ENCODE measurements at places on chromosomes 6 and 20.
A peak's percentile ranks its signal among the peaks of the same experiment; 100 is the strongest.

DNA sequence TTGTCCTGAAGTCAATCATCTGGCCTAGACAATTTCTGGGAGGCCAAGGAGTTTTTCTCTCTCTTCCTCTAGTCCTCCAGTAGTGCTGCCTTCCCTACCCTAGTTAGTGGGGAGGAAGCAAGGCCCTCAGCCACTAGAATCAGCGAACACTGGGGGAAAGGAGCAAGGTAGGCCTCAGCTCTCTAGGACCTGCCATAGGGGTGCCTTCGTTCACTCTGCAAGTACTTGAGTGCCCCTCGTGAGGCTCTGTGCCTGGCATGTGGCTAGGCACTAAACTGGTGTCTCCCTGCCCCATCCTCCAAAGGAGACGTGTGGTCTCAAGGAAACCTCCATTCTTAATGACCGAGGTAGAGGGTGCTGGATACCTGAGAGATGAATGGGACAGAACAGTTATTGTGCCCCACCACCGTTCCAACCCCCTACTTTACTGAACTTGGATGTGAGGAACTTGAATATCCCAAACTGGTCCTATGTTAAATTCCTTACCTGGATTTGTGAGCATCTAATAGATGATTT, 1.1 kb downstream of the DEF6 start:
- no peak for DNase-seq

- peak; percentile 27 for DNase-seq
These were observed 19.5 kb upstream of the ADGRF1 start for GRCh38 chr6:47061309-47062300.

- DNase-seq, result no peak
These were observed 9.2 kb downstream of the LY86 start for GRCh38 chr6:6597682-6598081.

DNA sequence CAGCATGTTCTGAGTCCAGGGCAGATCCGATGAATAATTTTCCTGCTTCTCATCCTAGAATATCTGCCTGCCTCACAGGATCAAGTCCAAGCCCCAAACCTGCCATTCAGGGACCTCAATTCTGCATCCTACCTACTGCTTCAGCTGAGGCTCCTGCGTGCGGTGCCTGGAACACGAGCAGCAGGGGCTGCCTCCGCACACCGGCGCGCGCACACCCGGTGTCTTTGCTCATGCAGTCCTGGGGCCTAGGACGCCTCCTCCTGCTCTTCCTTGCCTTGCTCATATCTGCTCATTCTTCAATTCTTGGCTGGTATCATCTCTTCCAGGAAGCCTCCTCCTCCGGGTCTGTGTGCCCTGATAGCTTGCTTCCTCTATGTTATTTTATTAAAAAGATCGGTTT, 81.1 kb upstream of the AGPAT4 start:
- DNase-seq, result no peak

DNA sequence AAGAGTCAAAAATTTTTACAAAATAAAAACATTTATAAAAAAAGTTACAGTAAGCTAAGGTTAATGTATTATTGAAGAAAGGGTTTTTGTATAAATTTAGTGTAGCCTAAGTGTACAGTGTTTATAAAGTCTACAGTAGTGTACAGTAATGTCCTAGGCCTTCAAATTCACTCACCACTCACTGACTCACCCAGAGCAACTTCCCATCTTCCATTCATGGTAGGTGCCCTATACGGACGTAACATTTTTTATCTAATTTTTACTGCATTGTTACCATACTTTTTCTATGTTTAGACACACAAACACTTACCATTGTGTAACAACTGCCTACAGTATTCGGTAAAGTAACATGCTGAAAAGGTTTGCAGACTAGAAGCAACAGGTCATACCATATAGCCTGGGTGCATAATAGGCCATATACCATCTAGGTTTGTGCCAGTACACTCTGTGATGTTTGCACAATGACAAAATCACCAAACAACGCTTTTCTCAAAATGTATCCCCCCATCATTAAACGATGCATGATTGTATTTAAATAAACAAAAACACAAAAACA, 6.0 kb downstream of the MTFR2 start:
- peak; percentile 64 for DNase-seq

DNA sequence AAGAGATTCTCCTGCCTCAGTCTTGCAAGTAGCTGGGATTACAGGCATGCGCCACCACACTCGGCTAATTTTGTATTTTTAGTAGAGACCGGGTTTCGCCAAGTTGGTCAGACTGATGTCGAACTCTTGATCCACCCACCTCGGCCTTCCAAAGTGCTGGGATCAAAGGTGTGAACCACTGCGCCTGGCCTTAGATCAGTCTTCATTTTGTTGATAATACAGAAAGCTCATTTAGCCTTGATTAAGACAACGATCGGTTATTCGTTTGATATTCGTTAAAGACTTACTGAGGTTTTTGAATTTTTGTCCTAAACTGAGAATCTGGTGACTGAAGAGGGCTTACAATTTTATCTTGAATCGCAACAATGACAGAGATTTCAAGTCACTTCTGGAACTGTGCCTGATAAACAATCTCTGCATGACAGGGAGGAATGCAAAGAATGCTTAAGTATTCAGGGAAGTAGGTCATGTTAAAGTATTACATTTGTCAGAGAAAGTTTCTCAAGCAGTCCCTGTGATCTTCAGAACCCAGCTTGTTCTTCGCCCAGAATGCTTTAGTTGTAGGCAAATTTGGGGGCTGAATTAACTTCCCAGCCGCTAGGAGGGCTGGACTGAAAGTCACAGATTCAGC, 14.8 kb downstream of the AKAP12 start:
- peak; percentile 65 for DNase-seq

DNA sequence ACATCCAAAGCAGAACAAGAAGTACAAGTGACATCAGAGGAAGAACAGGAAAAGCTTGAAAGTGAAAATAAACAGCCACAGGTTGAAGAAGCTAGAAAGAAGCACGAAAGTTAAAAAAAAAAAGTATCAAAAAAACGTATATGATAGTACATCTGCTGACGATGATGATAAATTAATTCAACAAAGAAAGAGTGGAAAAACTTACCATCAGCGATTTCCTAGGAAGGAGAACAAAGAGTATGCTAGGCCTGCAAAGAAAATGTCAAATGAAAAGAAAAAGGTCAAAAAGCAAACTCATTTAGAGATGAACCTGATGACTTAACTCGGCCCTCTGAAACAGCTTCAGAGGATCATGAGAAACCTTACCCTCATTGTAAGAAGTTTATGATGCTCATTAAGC, 3.7 kb downstream of the SAYSD1 start:
- DNase-seq, result no peak

- no peak for DNase-seq
These were observed 110.4 kb downstream of the TTLL2 start for GRCh38 chr6:167435209-167435728.

- no peak for DNase-seq
These were observed 195.2 kb upstream of the CDH4 start for GRCh38 chr20:61056627-61057442.

GRCh38 chr6:125182237-125183008, 28.9 kb downstream of the TPD52L1 start:
- no peak for DNase-seq

DNA sequence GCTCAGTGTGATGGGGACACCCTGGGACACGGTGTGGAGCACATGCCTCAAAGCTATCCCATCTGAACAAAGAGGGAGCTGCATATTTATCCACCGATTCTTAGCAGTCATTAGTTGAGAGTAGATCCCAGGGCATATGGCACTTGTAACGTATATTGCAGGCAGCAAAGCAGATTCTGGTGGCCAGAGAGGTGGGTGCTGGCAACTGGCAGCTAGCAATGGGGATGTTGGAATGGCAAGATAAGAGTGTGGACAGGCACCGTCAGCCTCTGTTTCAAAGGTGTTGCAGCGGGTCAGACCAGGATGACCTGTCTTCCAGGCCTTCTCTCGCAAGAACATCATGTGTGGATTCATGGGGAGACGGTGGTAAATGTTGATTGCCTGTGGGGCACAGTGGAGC, 287.8 kb upstream of the RNF24 start:
- no peak for DNase-seq

- DNase-seq, result no peak
These were observed 71.4 kb upstream of the NHSL1 start for GRCh38 chr6:138570725-138571029.

DNA sequence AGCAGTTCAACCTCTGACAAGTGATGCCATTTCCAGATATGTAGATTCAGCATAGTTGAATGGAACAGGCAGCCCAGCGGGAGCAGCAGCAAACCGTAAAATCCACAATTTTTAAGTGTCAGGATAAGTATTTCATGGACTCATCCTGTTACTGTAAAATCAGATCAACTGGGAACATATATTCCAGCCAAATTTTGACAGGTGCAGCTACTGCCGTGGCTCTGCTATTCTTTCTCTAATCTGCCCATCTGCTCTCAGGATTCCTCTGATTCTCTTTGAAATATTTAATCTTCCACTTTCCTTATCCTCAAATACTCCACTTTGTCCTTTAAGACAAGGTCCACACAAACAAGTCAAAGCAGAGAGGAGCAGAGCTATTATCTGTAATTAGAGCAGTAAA, 245.4 kb upstream of the ASCC3 start:
- DNase-seq, result no peak

GRCh38 chr6:18264923-18265377, 620 bp upstream of the DEK start:
- DNase-seq, result no peak

DNA sequence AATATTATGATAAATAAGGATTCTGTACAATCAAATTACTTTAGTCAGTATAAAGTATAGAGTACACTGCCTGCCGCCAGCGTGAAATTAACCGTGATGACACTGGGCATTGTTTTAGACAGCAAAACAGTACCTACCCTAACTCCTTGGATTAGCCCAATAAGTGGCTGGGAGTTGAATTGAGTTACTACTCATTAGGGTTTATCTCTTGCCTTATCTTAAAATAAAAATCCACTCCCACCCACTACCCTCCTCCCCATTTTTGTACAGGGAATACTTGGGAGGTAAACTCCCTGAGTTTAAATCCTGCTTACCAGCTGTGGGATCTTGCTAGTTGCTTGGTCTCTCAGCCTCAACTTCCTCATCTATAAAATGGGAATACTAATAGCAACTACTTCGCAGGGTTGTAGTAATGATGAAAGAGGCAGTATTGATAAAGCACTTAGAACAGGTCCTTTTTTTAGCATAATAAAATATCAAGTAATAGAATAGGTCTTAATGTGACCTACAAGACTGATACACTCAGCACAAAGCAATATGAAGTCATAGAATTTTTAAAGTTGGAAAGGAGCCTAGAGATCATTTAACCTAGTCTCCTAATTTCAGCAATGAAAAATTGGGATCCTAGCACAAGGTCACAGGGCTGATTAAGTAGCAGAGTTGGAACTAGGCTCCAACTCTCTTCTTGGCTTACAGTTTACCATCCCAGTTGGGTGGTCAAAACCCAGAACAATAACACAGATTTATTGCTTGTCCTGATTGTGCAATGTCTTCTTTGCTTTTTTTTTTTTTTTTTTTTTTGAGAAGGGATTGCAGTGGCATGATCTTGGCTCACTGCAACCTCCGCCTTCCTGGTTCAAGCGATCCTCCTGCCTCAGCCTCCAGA, 23.8 kb downstream of the PHACTR2 start:
- peak; percentile 51 for DNase-seq

DNA sequence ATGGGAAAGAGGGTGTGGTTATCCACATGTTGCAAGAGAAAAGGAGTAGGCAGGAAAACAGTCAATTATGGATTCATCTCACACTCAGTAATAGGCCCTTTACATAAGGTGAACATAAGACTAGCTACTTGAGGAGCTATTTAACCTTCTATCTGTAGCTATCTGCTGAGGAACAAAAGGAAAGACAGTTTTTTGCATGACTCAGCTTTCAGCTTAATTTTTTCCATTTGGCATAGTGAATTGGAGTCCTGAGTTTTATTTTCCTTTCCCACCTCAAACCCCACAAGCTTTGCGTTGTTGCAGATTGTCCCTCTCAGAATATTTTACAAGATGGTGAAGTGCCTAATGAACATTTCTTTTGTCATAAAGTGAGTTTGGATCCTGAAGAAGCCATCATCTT, 32.4 kb downstream of the UBD start:
- no peak for DNase-seq

GRCh38 chr20:32158351-32158750, 48.8 kb downstream of the TM9SF4 start:
- no peak for DNase-seq

- DNase-seq, result peak; percentile 34
These were observed 38.3 kb upstream of the HMGCLL1 start for GRCh38 chr6:55617272-55617671.

DNA sequence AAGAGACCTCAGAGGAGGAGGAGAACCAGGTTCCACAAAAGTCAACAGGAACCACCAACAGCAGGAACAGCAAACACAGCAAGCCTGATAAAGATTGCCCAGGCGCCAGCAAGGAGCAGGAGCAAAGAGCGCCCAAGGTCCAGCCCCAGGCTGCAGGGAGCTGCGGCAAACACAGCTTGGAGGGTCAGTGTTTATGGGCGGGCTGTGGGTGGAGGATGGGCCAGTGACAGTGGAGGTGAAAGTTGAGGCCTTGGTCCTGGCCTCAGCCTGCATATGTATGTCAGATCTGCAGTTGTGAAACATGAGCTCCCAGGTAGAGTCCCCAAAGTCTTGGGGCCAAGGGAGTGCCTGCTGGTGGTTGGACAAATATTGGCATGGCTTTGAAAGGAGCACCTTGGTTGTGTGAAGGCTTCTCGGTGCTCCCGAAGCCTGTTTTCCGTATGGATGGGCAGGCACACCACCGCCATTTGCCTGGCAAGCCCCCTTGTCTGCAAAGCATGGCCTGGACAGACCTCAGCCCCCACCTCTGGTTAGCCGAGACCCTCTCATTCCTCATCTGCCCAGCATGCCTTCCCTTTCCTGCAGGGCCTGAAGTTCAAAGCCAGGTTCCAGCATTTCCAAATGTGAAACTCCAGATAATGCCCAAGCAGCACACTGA, 2.0 kb upstream of the CAPN11 start:
- DNase-seq, result no peak

GRCh38 chr20:31838646-31839292, 6.6 kb downstream of the FOXS1 start:
- DNase-seq, result no peak

DNA sequence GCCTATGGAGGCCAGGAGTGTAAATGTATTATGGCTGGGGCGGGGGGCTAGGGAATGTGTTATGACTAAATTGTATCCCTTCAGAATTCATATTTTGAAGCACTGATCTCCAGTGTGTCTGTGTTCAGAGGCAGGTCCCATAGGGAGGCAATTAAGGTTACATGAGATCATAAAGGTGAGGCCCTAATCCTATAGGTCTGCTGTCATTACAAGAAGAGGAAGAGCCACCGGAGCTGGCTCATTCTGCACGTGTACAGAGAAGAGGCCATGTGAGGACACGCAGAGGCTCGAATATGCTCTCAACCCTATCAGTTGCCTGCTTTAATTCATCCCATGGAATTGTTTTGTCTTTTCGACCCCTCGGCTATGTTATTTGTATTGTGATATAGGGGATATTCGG, 76.9 kb downstream of the VTA1 start:
- DNase-seq, result no peak

DNA sequence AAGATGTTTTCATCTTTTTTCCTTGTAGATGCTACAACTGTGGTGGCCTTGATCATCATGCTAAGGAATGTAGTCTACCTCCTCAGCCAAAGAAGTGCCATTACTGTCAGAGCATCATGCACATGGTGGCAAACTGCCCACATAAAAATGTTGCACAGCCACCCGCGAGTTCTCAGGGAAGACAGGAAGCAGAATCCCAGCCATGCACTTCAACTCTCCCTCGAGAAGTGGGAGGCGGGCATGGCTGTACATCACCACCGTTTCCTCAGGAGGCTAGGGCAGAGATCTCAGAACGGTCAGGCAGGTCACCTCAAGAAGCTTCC, 101.5 kb downstream of the POPDC3 start:
- DNase-seq, result peak; percentile 2

GRCh38 chr6:112203577-112204349, 50.6 kb downstream of the LAMA4 start:
- peak; percentile 78 for DNase-seq

- no peak for DNase-seq
These were observed 100.1 kb downstream of the MYB start for GRCh38 chr6:135281227-135281626.

Measured in AG10803 (cell line).